ENCODE measurements at places on chromosomes 1 and 21. TPM values are rescaled to one million over a fixed set of nuclear protein-coding genes. Genes with fewer than 3 reads are reported as not detected.

DNA sequence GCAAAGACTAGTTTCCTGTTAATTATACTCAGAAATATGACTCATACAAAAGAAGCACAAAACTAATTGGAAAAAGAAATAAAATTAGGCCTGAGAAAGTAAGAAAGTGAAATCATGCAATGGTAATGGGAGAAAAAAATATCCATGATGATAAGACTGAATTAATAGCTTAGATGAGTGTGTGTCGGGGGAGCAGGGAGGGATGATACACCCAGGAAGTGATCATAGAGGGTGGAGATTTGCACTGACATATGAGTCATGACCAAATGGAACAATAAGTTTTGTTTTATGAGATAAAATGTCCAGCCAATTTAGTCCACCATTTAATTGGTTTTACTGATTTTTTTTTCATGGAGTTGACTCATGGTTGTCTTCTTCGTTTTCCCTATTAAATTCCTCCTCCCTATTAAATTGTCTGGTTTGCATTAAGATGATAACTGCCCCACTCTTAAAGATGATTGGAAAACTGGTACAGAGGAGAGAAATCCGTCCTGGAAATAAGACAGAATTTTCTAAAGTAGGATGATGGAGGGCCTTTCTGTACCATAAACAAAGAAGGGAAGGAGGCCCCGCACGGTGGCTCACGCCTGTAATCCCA lies 111.7 kb upstream of the KCNJ6 start:
- DNase-seq = no peak

Gene VSIG8
- polyA plus RNA-seq = 0.36 TPM

- no peak for DNase-seq
Measured at GRCh38 chr1:162230096-162230495, 146.6 kb downstream of the SPATA46 start.

DNA sequence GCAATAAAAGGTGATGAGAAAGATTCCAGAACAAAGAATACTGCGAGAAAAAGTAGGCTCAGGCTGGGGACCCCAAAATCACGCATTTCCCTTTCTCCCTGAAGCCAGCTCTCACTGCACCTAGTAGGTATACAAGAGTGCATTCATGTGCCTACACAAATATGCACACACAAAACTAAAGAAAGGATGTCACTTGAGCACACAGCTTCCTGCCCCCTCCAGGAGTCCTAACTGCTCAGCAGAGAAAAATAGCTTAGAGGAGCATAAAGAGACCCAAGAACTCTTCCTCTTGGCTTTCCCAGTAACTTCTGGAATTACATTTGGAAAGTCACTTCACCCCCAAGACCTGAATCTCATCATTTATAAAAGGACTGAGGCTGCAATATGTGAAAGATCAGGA lies 38.0 kb downstream of the JAK1 start:
- DNase-seq = no peak

Gene MFN2
- polyA plus RNA-seq = 77.8 TPM

Data from right renal cortex interstitium (tissue), 3 donors.